Spleen (tissue), 13 donors: ENCODE measurements at places on chromosomes 6 and 20. TPM values are rescaled to one million over a fixed set of nuclear protein-coding genes. Genes with fewer than 3 reads are reported as not detected.

DNA sequence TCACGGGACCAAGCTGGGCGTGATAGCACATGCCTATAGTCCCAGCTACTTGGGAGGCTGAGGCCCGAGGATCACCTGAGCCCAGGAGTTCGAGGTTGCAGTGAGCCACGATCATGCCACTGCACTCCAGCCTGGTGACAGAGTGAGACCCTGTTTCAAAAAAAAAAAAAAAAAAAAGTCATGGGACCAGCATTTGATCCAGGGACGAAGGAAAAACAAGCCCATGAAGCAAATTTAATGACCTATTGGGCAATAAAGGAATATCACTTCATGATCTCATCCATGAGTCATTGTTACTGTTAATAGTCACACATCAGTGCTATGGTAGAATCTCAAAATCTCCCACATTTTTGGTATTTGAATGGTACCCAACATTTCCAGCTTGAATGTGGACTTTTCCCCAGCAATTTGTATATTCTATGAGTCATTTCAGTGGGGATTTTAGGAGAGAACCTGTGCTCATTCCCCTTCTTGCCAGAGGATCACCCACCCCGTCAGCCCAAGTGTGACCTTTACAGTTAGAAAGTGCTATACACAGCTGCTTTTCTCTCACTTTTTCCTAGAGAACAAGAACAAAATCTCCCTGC lies 8.5 kb upstream of the SOD2 start:
- DNase-seq, result no peak

DNA sequence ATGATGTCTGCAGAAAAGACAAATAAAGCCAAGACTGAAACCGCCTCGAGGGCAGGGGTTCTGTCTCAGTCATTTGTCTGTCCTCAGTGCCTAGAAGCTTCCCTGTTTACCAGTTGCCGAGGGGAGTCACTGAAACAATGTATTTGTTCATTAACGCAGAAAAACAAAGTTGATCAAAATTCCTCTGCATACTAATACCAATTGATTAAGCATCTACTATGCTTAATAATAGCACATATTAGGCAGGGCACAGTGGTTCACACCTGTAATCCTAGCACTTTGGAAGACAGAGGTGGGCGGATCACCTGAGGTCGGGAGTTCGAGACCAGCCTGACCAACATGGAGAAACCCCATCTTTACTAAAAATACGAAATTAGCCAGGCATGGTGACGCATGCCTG lies 1.8 kb upstream of the FKBP5 start:
- no peak for DNase-seq

DNA sequence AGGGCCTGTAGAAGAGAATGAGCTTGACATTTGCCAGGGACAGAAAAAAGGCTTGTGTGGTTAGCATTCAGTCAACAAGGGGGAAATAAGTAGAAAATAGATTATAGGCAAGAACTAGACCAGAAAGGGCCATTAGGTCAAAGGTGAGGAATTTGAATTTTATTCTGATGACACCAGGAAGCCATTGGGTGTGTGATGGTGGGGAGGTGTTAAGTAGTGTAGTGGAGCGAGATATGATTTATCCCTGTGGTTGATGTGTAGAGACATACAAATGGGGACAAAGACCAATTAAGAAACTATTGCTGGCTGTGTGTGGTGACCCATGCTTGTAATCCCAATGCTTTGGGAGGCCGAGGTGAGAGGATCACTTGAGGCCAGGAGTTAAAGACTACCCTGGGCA lies 11.0 kb downstream of the DSTN start:
- no peak for DNase-seq

GRCh38 chr6:159217595-159218275 lies 48.5 kb downstream of the FNDC1 start:
- DNase-seq, result no peak

- DNase-seq, result no peak
These were observed 115.2 kb upstream of the HMGCLL1 start for GRCh38 chr6:55694148-55694547.

- no peak for DNase-seq
These were observed 973.6 kb downstream of the EYS start for GRCh38 chr6:64733433-64733832.

- DNase-seq, result no peak
These were observed 128.0 kb downstream of the UST start for GRCh38 chr6:148874698-148875293.

PHACTR3 gene
- 7.3 TPM for total RNA-seq
